ENCODE measurements at places on chromosomes 12 and 14.

DNA sequence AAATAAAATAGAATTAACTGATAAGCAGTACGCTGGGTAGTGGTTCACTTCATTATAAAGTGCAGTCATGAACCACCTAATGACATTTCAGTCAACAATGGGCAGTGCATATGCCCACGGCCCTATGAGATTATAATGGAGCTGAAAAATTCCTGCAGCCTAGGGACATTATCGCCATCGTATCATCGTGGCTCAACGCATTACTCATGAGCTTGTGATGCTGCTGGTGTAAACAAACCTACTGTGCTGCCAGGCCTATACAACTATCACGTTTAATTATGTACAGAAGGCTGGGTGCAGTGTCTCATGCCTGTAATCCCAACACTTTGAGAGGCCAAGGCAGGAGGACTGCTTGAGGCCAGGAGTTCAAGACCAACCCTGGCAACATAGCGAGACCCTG lies 62.3 kb upstream of the TMEM263 start:
- DNase-seq, result peak; percentile 49

DNA sequence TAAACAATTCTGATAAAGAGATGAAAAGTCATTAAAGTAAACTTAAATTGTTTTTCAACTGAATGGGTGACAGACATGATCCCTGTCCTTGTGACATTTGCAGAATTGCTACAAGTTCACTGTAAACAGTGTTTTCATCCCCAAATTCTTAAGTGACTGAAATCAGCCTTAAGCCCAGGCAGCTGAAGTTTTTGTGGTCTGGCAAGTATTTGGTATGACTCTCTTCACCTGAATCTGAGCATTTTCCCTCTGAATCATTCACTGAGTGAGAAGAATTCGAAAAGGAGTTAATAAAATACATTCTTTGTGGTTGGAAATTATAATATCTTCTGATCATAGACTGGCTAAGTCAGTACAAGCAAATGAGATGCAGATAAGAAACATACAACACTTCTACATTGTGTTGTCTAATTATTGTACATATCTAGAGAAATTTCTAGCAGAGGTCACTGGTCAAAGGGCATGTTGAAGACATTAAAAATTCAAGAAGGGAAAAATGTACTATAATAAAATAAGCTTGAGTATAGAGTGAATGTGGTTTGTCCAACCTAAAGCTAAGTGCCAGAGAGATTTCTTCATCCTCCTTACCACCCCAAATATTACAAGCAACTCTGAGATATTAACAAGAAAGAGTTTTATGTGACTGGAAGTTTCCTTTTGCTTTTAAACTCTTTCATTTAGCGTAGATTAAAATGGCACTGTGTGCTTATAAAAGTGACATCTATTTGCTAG lies 177.8 kb upstream of the DIO2 start:
- peak; percentile 97 for DNase-seq

DNA sequence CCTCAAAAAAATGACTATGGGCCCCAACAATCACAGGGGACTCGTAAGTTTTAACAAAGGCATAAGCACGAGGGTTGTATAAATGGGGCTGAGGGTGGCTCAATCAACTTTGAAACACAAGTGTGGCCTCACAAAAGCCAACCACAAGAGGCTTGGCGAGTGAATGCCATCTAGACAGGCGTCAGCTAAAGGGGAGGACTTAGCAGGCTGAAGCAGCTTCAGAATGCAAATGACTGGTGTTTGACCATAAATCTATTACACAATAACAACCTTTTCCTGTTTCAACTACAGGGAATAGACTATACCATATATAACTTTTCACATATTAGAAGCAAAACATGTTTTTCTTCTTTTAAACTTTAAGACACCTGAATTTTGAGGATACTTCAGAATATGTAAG lies 777.9 kb downstream of the FSCB start:
- no peak for DNase-seq

DNA sequence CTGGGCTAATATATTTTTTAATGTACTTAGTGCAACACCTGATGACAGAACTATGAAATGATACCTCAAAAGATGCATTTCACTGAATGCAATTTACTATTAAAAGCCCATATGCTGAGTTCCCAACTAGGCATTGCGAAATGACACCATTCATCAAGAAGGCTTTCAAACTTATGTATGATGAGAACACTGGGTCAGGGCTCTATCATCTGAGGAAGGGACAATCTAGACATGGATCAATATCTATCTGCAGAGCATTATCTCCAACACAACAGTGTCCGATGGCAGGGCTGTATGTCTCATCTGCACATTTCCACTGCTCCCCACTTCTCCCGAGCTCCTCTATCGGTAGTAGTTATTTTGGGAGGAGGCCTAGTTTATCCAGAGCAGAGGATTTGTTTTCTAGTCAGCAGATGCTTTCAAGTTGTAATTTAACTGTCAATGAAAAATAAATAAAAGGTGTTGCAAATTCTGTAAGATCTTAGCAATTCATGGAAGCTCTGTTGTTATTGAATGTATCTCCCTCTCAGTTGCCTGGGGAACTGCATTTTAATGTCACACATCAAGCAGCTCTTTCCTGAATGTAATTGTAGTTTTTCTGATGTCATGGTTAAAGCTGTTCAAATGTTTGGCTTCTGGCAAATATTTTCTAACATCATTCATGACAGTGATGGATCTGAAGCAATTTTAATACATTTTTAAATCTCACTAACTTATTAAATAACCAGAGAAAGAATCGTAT lies 7.4 kb upstream of the GCH1 start:
- DNase-seq, result no peak

DNA sequence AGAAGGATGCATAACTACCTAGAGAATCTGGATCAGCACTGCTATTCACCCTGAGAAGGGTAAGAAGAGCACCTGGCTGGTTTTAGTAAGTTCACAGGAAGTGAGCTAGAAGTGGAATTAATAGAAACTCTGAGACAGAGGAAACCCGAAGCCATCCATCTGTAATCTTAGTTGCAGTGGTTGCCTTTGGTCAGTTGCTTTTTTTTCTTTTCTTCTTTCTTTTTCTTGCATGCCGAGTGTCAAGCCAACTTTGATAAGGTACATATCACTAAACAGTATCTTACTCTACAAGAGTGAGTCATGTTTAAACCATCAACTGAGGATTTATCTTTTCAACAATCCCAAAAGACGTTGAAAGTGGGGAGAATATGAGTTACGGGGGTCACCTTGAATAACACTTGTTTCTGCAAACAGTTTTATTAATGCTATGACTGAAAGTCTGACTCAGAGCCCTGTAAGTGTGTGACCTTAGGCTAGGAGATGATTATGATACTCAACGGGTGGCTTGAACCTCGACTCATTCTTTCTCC lies 26.7 kb downstream of the C12orf75 start:
- DNase-seq, result peak; percentile 58

DNA sequence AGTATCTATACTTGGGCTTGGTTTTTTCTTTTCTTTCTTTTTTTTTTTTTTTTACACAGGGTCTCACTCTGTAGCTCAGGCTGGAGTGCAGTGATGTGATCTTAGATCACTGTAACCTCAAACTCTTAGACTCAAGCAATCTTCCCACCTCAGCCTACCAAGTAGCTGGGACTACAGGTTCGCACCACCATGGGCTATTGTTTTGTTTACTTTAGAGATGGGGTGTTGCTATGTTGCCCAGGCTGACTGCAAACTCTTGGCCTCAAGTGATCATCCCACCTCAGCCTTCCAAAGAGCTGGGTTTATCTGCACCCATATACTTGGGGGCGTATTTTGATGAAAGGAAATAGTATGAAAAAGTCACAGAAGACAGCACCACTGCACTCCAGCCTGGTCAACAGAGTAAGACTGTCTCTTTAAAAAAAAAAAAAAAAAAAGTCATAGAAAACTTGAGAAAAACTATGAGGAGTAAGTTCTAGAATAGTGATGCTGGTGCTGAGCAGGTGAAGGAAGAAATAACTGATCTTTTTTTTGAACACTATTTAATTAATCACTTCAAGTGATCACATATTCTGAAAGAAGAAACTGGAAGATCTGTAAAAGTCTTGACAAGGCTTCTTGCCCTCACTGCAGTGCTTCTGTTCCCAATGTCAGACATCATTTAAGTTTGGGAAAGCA lies 53.8 kb upstream of the NPFF start:
- peak; percentile 24 for DNase-seq

DNA sequence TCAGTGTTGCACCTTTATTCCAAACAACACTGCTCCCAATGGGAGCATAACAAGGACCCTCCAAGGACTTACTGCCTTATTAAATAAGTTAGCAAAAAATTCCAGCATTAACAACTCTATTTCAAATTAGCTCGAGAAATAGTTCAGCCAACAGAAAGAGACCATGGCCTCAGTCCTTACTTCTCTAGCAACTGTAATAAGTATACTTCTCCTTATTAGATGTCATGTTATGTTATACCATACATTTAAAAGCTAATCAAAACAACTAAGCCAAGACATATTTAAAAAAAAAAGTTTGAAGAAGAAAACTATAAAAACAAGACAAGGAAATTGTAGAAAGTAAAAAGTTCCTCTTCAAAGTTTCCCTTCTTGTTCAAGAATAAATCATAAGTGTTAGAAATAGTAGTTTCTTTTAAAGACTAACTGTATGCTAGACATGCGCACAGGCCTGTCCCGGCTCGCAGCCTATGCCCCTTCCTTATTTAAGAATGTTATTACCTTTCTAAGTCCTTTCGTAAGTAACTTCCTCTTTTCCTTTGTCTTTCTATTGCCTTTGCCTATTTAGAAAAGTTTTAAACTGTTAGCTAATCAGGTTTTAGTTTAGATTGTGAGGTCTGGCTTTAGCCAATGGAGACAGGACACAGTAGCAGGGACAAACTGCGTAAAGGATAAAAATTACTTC lies 68.6 kb downstream of the RESF1 start:
- DNase-seq, result no peak

DNA sequence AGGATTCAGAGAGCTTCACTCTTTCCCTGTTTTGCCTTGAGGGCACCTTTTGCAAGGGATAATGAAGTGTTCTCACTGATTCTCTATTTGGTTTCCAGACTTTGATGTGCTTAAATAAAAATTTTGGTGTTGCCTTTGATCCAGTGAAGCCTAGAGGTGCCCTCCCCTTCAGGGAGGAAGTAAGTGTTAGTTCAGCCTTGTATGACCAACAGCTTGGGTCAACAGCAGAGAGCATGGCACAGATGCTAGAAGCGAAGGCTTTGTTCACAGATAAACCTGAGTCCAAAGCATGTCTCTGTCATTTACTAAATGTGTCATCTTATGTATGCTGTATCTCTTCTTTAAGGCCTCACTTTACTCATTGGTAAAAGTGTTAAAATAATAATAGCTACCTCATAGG lies 52.8 kb upstream of the STXBP6 start:
- DNase-seq, result no peak

DNA sequence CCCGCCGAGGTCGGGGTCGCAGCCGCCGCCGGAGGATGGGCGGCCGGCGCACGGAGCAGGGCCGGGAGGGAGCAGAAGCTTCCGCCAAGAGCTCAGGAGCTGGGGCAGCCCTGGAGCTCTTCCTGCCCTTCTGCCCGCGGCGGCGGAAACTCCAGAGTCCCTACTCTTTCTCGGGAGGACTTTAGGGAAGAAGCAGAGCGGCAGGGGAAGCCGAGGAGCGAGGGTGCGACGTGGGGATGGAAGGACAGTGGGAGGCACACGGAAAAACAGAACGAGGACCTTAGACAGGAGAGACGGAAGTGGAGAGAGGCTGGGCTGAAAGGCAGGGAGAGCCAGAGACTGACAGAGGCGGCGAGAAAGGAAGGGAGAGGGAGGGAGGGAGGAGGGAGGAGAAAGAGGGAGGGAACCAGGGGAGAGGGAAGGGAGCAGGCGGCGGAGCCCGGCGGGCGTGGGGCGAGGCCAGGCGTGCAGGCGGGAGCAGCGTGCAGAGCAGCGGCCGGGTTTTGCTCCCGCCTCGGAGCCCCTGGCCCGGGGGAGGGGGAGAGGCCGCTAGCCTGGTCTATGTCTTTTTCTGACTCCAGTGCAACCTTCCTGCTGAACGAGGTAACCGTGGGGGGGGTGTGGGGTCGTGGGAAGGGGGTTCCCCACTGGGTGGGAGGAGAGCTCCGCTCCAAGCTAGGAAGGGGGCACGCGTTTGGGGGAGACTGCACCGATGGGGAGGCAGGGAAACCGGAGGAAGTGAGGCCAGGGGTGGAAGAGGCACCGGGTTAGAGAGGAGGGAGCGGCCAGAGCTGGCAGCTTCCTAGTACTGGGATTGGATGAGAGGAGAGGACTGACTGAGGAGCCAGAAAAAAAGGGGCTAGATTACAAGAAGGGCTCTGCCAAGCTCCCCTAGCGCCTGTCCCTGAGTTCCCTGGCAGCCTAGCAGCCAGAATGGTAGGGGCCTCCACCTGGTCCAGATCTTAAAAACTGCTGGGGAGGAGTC lies 2.9 kb upstream of the CACNB3 start:
- peak; percentile 88 for DNase-seq

DNA sequence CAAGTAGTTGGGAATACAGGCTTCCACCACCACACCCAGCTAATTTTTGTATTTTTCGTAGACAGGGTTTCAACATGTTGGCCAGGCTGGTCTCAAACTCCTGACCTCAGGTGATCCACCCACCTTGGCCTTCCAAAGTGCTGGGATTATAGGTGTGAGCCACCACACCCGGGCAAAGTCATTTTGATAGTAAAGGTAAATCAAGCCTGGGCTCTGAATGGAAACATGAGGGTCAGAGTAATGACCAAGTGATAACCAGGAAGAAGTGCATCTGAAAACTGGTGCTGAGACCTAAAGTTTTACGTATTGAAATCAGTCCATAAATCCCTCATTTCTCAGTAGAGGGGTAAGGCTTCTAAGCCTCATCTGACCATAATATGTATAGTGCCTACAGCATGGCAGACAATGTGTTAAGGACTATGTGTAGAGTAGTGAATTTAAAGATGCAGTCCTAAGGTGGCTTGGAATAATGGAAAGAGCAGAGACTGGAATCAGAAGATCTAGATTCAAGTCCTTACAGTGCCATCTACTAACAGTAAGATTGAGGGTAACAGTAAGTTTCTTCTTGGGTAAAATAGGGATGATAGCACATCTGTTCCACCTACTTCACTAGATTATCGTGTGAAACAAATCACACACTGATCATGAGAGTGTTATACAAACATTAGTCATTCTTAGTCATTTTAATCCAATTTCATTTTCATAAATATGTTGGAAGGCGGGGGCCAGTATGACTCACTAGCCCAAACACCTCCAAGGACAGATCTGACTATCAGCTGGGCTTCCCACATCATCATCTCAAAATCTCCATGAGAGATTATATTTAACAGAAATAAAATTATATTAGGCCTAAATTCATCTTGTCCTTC lies 11.2 kb downstream of the MAP4K5 start:
- DNase-seq, result peak; percentile 95

DNA sequence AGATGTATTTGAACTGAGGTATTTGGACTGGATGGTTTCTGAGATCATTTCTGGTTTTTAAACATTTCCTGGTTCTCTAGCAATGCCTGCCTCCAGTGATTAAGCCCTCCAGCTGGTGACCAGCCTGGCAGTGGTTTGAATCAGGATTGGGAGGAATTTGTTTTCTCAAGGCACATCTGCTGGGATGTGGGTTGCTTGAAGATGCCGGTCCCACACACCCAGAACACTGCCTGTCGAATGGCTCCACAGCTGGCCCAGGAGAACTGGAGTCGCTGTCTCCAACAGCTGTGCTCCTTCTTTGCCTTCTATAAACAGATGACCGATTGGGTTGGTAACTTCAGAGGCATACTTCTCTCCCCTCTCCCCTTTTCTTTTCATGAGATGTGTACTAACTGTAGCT lies 258.0 kb upstream of the DDHD1 start:
- peak; percentile 26 for DNase-seq

- no peak for DNase-seq
These were observed 81.8 kb upstream of the PTPRB start for GRCh38 chr12:70719071-70719470.
